ENCODE measurements at places on chromosomes 3 and 15. TPM values are rescaled to one million over a fixed set of nuclear protein-coding genes. Genes with fewer than 3 reads are reported as not detected.

ESYT3 gene
- total RNA-seq: 0.17 TPM

CLDN16 gene
- not detected for total RNA-seq

TMIE gene
- total RNA-seq: not detected

GLDN gene
- not detected for total RNA-seq

TLE3 gene
- 118 TPM for total RNA-seq

GOLGA6L10 gene
- 0.76 TPM for total RNA-seq

HAUS2 gene
- 48.0 TPM for total RNA-seq

ACOX2 gene
- not detected for total RNA-seq

RBM5 gene
- total RNA-seq: 154 TPM

AGBL1 gene
- not detected for total RNA-seq

MESP1 gene
- total RNA-seq: 5.6 TPM

POTEB2 gene
- total RNA-seq: not detected

CHRD gene
- total RNA-seq: not detected

IL17RB gene
- total RNA-seq: 2.2 TPM

C3orf49 gene
- not detected for total RNA-seq

SLC2A2 gene
- total RNA-seq: not detected

APOD gene
- 2.6 TPM for total RNA-seq

CYP8B1 gene
- not detected for total RNA-seq

SPTSSB gene
- total RNA-seq: not detected

MRAS gene
- total RNA-seq: 0.07 TPM

STRA6 gene
- not detected for total RNA-seq

CASR gene
- not detected for total RNA-seq

RBP2 gene
- total RNA-seq: not detected

ATXN7 gene
- total RNA-seq: 39.6 TPM

SLC27A2 gene
- total RNA-seq: 75.4 TPM

UCN2 gene
- not detected for total RNA-seq

ZNF501 gene
- 1.4 TPM for total RNA-seq

HESX1 gene
- 0.63 TPM for total RNA-seq
